Bone marrow (tissue), 2 donors: ENCODE measurements at places on chromosomes 3 and 15.
A peak's percentile ranks its signal among the peaks of the same experiment; 100 is the strongest.

- DNase-seq = no peak
Observed at GRCh38 chr3:52845157-52845556, 10.3 kb upstream of the MUSTN1 start.

GRCh38 chr3:49005998-49006397 lies 1.2 kb upstream of the WDR6 start:
- no peak for DNase-seq

DNA sequence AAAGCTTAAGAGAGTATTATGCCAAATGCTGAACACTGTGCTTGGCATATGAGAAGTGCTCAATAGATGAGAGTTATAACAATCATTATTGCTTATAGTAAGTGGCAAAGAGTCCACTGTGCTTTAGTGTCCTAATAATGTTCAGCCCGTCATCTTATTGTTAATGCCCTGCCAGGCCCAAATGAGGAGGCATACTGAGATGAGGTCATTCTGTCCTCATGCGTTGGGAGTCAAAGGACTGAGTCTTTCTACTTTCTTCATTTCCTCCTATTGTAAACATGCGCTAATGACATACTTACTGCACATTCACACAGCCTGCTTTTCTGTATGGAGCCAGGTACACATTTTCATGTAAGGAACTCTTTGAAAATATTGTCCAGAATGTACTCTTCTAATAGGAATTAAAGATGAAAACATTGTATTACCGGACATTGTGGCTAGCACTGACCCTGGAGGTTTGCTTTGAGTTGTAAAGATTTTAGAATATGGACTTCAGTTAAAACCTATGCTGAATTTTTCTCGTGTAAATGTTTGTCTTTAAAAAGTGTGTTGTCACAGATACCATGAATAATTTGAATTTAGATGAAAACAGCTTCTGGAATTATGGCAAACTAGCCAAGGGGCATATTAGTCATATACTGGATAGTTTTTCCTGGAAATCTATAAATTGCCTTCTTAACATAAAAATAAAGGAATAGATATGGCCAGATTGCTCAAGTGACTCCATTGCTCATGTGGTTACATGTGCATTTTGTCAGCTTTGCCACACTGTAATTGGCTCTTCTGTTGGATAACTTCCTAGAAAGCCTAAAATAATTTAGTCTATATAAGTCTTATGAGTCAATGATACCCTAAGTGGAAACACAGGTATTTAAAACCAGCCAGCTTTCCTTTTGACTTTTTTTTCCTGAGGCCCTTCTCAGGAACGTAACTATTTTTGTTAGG lies 38.3 kb downstream of the KBTBD12 start:
- no peak for DNase-seq

GRCh38 chr3:157231071-157231470 lies 71.1 kb upstream of the CCNL1 start:
- no peak for DNase-seq

- DNase-seq = no peak
Observed at GRCh38 chr3:148757238-148758215, 59.8 kb downstream of the AGTR1 start.

GRCh38 chr15:85910834-85911233 lies 116.1 kb upstream of the KLHL25 start:
- DNase-seq = no peak

GRCh38 chr3:8509961-8510360 lies 8.3 kb downstream of the LMCD1 start:
- DNase-seq = no peak

DNA sequence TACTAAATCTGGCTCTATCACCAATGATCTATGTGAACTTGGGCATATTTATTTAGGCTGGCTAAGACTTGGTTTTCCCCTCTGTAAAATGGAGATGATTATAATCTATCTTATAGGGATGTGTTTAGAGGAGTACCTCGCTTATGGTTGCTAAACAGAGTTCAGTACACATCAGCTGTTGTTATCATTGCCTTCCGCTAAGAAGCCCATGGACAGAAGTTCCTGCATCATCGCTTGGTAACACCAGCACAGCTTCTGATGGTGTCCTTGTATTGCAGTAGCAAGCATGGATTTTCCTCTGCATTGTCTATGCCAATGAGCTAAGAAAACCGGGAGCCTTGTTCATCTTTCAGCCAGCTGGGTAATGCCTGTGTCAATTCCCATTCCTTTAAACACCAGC lies 73.1 kb upstream of the LRTM1 start:
- DNase-seq = no peak

DNA sequence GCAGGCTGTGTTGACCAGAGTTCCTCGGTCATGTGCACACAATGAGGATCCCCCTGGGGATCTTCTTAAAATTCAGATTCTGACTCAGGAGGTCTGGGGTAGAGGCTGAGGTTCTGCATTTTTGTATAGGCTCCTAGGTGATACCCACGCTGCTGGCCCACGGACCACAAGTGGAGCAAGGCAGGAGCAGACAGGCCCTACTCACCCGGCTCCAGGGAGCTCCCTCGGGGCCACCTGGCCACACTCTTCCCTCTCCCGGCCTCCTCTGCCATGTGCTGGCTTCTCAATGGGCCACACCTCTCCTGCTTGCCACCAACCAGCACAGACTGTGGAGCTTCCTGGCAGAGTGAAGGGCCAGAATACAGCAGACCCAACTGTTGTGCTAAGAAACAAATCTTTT lies 23.9 kb downstream of the GP9 start:
- no peak for DNase-seq

- DNase-seq = peak; percentile 21
Observed at GRCh38 chr15:63945007-63945788, 101.1 kb downstream of the DAPK2 start.

- DNase-seq = no peak
Observed at GRCh38 chr3:113136071-113136470, 75.3 kb upstream of the BOC start.

DNA sequence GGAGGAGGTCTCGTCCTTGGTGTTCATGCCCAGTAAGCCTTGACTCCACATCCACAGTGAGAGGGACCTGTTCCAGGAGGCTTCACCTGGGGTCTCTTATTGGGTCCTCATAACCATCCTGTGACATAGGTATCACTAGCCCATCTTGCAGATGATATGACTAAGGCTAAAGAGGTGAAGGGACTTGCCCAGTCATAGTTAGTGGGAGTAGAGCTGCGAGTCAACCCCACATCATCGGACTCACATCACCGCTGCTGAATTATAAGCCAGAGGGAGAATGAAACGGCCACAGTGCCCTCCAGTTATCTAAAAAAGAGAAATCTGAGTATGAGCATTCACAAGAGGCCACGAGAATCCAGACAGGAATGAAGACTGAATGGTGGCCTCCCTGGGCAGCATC lies 66.0 kb downstream of the MESD start:
- no peak for DNase-seq

DNA sequence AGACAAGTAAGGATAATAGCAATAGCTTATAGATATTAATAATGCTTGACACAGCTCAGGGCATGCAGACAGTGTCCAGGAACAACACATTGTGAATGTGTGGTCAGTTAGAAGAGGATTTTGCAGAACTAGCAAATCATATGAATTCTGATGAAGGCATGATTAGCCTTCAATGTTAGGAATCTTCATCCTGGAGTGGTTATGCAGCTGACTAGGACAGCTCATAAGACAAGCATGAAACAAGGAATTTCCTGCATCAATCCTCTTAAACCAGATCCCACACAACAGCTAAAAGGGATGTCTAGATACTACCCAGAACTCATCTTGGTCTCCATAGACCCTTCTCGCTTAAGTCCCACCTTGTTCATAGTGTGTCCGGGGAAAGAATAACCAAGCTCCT lies 499.0 kb upstream of the ATP11B start:
- DNase-seq = no peak

- DNase-seq = no peak
Observed at GRCh38 chr3:173933113-173933512, 535.6 kb downstream of the NLGN1 start.

DNA sequence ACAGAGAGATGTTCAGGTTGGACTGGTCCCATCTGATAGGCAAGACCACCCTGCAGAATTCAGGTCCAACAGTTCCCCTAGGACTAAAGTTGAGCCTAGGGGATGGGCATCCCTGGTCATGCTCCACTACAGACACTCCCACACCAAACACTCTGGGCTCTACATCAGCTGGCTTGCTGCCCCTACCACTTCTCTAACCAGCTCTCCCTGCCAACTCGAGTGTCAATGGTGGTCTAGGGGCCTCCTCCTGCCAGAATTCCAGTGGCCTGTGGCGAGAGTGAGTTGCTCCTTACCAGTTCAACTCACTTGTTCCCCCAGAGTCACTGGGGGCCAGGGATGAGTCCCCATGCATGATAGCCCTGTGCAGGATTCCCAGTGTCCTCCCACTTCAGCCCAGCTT lies 316.2 kb upstream of the PPP2R3A start:
- no peak for DNase-seq

DNA sequence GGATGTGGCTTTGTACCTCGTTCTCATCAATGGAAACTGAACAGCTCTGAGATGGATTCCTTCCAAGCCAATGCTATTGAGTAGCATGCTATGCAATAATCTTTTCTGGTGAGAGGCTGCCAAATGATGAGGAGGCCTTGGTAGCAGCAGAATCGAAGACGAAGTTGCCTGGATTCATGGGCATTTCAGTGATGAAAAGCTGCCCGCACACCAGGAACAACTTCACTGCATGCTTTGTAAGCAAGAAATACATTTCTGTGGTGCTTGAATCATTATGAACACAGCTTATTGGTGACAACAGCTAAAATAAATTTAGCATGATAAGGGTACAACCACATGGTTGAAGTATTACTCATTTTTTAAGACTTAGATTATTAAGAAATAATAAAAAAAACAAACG lies 246.8 kb upstream of the ROBO1 start:
- DNase-seq = no peak

DNA sequence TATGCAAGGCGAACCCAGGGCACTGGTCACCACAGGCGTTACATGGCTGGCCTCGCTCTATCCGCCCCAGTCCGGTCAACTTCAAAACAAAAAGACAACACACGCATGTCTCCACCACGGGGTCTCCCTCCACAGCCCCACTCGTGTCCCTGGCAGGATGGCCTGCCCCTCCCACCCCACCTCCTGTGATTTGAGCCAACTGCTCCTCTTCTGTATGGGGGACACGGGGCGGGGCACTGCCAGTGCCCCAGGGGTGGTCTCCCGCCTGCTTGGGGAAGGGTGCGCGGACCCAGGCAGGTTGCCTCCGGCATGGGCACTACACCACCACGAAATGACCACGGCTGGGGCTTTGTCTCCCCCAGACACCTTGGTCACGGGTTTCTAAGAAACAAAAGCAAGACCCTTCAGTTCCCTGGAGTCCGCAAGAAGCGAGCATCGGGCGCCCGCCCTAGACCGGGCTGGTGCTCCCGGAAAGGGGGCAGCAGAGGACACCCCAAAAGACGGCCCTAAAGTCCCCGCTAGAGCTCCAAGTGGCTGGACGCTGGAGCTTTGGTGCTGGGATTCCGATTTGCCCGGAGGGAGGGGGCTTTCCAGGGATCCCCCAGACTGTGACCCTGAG lies 219.3 kb upstream of the PRICKLE2 start:
- no peak for DNase-seq

GRCh38 chr15:67826717-67827561 lies 1.6 kb downstream of the SKOR1 start:
- no peak for DNase-seq

DNA sequence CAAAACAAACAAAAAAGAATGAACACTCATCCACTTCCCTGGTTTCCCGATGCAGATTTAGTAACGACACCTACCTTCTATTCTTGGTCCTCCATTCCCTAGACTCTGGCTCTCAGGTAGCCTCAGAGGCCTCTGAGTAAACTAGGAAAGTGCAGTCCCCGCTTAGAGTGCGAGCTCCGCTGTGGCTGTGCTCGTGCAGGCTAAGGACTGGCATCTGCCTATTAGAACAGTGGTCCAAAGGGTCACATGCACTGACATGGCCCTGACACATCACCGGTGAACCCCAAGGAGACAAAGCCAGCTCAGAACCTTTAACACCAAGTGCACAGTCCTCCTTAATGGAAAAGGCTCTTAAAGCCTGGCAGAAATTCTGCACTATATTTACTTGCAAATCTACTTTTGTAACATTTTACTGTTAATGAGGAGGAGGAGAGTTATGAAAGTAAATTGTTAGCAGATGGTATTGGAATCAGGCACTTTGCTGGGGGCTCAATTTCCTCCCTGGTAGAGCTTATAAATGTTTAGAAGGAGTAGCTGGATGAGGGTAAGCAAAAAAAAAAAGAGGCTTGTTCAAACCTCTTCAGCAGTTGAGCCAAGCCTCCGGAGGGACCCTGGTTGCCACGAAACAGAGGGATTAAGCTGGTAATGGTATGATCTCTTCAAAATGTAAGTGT lies 31.1 kb downstream of the VGLL4 start:
- DNase-seq = no peak

DNA sequence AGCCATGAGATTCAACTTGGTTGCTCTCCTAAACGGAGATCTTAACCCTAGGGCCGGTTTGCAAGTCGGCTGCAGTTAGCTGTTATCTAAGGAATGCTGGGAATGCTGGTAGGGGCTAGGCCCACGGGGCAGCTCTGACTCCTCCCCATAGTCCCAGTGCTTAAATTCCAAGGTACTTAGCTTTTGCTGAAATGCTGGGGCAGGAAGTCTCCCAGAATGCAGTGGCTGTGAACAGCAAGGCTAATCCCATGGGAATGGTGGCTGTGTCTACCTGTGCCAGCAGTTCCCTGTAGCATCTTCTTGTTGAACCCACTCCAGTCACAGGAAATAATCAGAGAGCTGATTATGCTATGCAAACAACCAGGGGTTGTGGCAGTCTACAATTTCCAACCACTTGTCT lies 102.5 kb upstream of the TJP1 start:
- no peak for DNase-seq

- DNase-seq = no peak
Observed at GRCh38 chr3:41933154-41933676, 28.7 kb downstream of the ULK4 start.

DNA sequence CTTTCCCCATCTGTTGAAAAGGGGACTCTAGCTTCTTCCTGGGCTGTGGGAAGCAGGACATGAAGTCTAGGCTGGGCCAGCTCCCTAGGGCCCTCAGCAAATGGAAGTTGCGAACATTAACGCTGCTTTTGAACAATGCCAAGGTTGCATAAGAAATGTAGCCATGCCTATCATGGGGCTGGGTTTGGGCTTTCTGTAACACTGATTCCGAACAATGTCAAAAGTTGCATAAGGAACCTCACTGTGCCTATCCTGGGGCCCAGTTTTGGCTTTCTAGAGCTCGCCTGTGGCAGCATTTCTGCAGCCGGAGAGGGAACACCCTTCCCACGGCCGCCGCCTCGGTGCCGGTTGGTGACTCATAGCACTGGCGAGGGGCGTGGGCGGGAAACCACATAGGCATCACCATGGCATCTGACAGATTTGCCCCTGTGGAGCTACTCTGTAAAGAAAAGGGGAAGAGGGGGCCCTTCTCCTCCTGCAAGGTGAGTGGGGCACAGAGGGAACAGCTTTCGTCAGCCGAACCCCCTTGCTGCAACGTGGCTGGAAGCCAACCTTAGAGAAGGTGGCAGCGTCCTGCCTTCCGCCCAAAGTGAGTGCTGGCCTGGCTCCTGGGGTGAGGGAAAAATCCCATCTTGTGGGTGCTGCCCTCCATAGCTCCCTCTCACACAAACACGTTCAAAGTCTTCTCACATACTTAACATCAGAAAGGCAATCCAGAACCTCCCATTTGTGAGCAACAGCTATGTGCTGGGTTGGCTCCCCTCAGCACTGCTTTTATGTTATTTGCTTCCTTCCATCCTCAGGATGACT lies 46.6 kb upstream of the ATP2B2 start:
- DNase-seq = peak; percentile 56
